HFF-Myc (cell line): ENCODE measurements at places on chromosomes 1 and 21.
A peak's percentile ranks its signal among the peaks of the same experiment; 100 is the strongest.

DNA sequence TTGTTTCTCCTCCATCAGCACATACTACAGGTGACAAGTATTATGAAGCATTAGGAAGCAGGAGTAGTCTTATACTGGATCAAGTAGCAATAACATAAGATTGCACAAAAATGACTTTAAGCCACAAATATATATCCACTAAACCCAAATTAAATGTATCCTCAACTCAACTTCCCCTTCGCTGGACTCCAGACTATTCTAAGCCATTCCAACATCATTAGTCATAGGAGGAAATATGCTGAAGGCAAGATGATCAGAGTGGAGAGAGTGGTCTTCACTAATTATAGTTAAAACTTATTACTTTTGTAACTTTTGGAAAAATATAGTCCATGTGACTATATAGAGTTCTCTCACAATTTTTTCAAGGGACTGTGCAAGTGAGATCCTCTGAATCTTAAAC lies 390.7 kb upstream of the ZP4 start:
- DNase-seq = no peak

GRCh38 chr21:42489006-42489563 lies 6.9 kb downstream of the RSPH1 start:
- DNase-seq = no peak

- DNase-seq = no peak
These were observed 8.2 kb downstream of the P3H1 start for GRCh38 chr1:42758641-42759040.

- DNase-seq = peak; percentile 5
These were observed 2.7 kb downstream of the SERPINC1 start for GRCh38 chr1:173914366-173914871.

- DNase-seq = no peak
These were observed 6.5 kb upstream of the TRAPPC10 start for GRCh38 chr21:44005593-44005992.

DNA sequence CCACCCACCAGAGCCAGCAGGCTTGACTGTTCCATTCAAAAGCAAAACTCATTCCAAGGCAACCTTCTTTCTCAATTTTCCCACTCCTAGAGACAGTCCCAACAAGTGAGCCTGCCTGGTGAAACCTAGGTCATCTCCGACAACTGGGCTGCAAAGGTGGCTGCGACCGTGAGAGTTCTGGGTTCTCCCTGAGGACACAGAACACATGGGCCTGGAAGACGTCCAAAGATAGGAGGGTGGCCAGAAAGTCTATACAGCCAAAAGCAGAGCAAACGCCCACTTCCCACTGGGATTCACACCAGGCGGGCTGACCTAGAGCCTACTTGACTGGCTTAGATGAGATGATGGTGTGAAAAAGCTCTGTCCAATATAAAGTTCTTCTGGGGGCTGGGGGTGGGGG lies 90.2 kb upstream of the GRIK3 start:
- no peak for DNase-seq

- no peak for DNase-seq
These were observed 117.4 kb downstream of the MAGI3 start for GRCh38 chr1:113507552-113508214.

DNA sequence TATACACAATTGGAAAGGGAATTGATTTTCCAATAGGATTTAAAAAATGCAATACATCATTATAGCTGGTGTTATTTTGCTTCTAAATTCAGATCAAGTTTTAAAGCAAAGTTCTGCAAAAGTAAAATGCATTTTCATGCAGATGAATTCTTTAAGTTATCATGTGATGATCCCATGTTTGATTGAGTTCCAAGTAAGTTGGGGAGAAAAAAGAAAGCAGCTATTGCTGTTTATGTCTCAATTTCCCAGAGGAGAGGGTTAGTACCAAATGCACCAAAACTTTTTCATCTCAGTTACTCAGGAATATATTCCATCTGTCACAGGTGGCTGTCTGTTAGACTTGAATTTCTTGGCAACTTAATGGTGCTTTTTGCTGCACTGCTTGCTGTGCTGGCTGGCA lies 29.7 kb downstream of the HSPA13 start:
- DNase-seq = no peak

- DNase-seq = no peak
These were observed 392 bp upstream of the DMRTA2 start for GRCh38 chr1:50423670-50424000.

- DNase-seq = no peak
These were observed 1.1 kb upstream of the KCNE2 start for GRCh38 chr21:34362670-34363069.
